Kidney tubule cell (primary cell): ENCODE measurements at places on chromosomes 2 and 18.

DNA sequence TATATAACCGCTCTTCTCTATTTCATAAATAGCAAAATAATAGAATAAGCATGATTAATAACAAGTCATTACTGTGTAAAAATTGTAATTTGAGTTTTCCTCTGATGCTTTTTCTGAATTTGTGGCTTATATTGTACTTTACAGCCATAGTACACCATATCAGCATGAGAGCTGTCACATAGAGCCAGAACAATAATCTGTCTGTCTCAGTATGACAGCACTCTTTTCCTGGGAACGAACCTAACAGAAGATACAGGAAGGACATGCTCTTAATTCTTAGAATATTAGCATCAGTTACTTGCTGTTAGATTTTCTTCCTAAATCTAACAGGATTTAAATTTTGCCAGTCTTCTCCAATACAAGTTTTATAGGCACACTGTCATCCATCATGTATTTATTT, 21.3 kb upstream of the NRXN1 start:
- no peak for DNase-seq

- no peak for DNase-seq
Measured at GRCh38 chr2:204199357-204199756, 262.8 kb downstream of the ICOS start.

- DNase-seq: no peak
Measured at GRCh38 chr18:3471141-3471648, 21.2 kb downstream of the TGIF1 start.

GRCh38 chr2:118835746-118836410, 11.6 kb downstream of the EN1 start:
- DNase-seq: no peak

DNA sequence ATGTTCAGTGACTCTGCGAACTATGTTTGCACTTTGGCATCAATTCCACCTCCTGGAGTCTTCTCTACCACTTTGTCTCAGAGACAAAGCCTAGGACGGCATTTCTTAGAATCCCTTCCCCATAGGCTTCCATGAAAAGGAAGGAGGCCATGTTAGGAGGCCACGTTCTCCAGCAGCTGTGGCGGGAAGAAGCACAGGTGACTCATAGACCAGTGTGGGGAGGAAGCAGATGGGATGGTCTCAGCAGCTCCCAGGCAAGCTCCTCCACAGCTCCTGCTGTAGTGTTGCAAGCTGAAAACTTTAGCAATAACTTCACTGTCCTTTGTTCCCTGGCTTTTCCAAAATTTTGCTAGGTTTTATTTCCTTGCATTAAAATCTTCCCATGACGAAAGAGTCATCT, 781.3 kb upstream of the ID2 start:
- no peak for DNase-seq

DNA sequence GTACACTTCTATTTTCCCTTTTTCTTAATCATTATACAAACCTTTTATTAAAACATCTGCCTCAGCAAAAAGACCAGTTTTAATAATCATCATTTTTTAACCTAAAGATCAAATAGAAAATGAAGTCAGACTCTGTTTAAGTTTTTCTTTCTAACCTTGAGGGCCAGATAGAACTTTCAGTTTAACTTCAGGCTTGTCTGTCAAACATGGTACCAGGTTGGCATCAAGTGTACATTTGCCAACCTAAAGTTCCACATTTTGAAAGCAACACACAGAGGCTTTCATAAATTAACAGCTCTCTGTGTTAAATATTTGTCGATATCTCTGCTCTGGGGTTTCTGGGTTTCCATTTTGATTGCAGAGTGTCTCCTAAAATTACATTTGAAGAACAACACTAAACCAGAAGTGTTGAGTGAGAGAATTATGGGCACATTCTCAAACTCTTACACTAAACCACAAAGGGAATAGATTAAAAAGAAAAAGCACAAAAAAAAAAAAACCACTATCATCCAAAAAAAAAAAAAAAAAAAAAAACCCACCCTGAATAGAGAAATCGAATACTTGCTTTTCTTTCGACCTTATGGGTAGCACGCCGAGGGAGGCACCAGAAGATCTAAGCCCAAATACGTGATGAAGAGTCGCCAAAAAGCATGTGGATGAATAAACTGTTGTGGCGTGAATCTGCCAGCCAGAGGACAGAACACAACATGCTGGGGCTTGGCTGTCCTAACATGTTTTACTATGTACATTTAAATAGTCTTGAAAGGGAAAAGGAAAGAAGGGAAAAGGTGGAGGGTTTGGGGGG, 166.2 kb downstream of the TCF4 start:
- DNase-seq: no peak

DNA sequence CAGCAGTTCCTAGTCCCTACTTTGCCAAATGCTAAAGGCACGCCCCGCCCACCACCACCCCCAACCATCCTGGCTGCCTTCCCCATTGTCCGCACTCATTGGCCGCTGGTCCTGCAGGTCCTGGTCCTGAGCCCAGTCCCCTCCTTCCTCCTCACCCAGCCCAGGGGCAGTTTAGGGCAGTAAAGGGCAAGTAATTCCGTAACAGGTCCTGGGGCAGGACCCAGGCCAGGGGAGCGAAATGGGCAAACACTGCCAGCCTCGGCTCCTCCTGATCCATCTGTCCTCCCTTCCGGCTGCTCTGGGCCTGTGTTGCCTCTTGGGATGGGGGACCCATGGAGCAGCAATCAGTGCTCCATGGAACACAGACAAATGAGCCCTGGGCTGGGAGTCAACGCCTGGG, 6.1 kb downstream of the ADCY3 start:
- no peak for DNase-seq

DNA sequence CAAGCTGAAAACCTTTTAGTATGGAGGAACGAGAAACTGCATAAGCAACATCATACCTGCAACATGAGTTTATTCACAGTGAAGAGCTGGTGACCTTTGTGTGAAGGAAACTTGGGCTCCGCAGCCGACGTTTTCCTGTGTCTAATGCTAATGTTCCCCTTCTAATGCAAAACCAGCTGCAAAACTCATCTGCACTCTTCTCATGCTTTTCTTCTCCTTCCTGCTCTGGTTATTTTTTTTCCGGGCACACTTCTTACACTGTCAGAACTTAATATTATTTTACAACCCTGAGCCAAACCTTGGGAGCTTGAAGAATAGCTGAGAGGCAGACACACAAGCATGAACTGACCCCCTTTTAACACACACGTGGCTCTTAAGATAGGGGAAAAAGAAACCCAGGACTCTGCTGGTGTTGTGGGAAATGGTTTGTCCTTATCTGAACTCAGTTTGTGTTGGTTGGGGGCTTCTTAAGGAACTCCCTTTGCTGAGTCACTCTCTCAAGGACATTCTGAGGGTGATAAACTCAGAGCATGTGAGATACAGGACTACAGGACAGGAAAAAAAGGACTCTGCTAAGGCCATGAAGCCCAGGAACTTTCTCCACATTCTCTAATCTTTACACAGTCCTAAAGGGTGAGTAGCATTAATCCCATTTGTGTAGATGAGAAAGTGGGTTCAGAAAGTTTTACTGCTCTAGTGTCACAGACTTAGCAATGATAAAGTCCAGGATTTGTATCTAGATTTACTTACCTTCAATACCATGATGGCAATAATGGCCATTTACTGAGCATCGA, 439.3 kb upstream of the TRIB2 start:
- no peak for DNase-seq

DNA sequence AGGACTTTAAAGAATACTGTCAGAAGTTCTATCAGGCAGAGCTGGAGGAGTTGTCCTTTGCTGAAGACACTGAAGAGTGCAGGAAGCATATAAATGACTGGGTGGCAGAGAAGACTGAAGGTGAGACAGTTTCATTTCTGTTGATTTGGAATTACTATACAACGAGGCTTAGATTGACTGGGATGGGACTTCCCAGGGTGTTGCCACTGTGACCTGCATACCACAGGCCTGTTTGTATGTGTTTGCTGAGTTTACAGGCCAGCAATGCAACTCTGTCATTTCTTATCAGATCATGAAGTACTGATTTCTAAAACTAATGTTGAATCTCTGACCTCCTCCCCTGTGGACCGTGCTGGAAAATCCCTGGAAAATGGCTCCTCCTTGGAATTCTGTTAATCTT, 11.8 kb downstream of the SERPINB8 start:
- DNase-seq: peak; percentile 8

GRCh38 chr2:8394569-8395359, 287.1 kb upstream of the ID2 start:
- no peak for DNase-seq

DNA sequence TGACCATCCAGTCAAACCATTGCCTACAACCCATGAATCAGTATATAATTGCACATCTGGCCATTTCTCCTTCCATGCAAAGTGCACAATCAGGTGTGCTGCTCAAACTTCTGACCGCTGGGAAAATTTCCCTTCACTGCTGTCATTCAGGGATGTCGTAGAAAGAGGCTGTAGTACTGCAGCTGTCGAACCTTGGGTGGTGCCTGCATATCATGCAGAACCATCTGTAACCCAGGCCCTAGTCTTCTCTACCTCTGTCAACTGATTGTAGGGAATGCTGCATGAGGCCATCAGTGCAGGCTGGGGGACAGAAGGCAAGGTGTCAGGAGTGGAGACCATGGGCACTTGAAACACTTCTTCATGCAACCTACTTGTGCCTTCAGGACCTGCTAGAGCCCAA, 267.5 kb downstream of the CALCRL start:
- no peak for DNase-seq

GRCh38 chr2:222884114-222884771, 23.4 kb downstream of the ACSL3 start:
- DNase-seq: no peak

GRCh38 chr2:215603440-215603839, 167.6 kb upstream of the FN1 start:
- no peak for DNase-seq

DNA sequence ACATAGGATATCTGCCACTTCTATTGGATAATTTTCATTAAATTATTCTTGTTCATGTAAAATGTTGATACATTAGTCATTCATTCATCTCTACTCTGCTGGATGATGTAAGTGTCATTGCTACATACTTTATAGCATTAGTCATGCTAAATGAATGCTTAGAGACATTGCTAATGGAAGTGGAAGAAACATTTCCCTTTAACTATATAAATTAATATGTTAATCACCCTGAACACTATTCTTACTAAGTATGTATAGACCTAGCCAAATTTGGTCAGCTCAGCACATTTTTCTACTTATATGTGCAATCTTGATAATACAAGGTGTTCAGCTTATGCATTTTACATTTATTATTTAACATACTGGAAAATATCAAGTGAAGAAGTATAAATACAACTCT, 160.2 kb downstream of the DPP4 start:
- peak; percentile 79 for DNase-seq

- DNase-seq: peak; percentile 44
Measured at GRCh38 chr2:149329068-149329467, 1.3 kb upstream of the LYPD6 start.

- no peak for DNase-seq
Measured at GRCh38 chr2:207558079-207558491, 28.3 kb downstream of the CREB1 start.

DNA sequence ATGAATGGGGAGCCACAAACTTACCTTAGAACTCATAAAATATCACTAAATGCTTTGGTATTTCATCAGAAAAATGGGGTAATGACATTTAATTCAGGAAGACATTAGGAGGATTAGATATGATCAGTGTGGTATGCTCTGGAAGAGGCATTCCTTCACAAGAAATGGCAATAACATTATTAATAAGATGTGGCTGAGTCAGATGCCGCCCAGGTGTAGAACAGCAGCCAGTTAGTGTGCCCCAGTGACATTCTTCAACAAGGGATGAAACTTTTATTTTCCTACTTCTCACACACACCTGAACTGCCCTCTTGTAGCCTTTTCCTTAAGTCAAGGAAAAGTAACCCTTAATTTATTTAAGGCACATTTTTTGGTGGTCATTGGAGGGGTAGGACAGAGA, 69.2 kb upstream of the DYNAP start:
- DNase-seq: no peak

DNA sequence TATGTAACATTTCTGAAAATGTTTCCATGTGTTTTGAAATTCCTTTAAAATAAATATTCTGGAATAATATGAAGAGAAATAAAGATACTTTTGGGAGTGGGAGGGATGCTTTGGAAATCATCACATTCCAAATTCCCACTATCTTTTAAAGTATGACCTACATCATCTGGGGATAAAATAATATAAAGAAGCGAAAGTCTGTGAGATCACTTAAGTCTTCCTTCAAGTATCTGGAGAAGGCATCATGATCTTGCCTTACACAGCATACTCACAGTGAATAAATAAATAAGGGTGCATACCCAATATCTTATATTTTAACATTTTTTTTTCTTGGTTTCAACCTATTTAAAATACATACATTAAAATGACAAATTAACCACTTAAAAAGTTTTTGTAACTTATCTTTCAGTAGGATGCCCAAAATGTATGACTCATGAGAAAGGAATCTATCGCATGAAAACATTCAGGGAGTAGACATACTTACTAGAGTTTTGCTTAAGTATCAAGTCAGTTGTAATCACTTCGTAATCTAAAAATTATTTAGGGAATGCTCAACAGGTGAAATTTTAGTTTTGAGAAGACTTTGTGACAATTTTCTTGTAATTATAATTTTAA, 248.3 kb upstream of the COL3A1 start:
- DNase-seq: peak; percentile 30

- peak; percentile 90 for DNase-seq
Measured at GRCh38 chr2:135948642-135949355, 36.6 kb downstream of the DARS1 start.

GRCh38 chr2:191618046-191618780, 59.7 kb upstream of the NABP1 start:
- DNase-seq: no peak

GRCh38 chr2:177942731-177943130, 129.8 kb downstream of the PDE11A start:
- DNase-seq: no peak

DNA sequence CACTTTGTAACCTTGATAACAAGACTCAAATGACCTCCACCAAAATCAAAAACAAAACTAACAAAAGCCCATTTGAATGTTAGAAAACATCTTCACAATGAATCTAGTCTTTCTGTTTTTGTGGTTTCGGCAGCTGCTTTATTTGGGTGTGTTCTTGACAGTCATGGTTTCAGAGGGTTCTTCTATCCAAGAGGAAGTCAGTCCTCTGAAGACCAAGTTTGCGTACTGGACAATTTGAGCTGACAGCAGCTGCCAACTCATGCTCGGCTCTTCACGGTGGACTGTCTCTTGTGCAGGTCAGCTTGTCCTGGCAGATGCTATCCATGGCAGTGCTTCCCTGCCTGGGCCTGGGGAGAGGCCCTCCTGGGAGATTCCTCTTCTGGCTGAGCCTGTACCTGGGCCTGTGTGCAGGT, 91.0 kb downstream of the TMEM17 start:
- DNase-seq: no peak

- DNase-seq: peak; percentile 86
Measured at GRCh38 chr2:157784169-157784822, 91.8 kb downstream of the ACVR1 start.

- DNase-seq: no peak
Measured at GRCh38 chr2:239223310-239224198, 177.3 kb downstream of the HDAC4 start.

GRCh38 chr2:226903179-226903578, 67.3 kb downstream of the RHBDD1 start:
- peak; percentile 70 for DNase-seq

DNA sequence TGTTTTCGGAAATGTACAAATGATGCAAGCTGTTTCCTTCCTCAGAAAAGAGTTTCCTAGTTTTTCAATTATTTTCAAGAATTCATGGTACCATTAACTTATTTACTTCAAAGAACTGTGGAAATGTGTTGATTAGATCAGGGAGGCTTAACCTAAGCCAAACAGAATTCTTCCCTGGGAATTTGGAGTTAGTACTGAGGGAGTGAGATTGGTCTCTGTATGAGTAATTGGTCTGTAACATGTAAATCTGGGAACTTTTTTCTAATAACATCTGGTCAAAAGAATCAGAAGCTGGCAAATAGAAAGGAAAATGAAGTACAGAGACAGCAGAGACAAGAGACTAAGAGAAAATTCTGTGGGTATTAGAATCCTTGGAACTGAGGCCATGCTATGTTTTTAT, 145.8 kb downstream of the BABAM2 start:
- DNase-seq: no peak
